ENCODE measurements at places on chromosomes 7 and 10. TPM values are rescaled to one million over a fixed set of nuclear protein-coding genes. Genes with fewer than 3 reads are reported as not detected.

DNA sequence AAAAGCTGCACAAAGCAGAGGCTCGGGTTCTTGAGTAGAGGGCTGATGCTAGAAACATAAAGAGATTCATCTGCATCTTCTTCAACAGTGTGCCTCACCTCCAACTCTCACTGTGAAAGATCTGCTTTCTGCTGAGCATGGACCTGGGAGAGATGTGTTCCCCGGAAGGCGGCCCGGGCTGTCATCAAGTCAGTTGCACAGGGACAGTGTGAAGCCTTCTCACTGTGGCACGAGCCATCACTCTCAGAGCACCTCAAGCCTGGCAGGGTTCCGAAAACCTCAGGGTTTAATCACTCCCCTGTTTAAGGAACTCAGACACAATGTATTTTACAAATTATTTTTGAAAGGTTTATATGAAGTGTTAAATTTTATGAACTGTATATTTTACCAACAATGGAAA lies 98.7 kb downstream of the RBM20 start:
- no peak for DNase-seq

DNA sequence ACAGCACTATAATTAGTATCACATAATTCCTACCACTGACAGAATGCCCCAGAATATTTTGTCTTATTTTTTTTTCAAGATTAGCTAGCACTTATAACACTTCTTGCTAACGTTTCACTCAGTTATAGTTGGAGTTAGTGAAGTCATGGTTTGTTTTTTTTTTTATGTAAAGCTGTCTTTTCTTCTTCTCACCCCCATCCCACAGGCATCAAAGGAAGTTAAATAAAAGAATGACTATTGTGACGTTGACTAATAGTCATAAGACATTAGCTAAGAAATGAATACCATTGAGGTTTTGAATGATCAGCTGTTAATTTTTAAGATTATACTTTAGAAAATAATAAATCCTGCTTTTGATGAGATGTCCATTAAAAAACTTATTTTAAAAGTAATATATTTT lies 498.3 kb downstream of the GFRA1 start:
- DNase-seq, result no peak

FAM13C gene
- total RNA-seq, result 8.7 TPM

PRR15 gene
- 7.2 TPM for total RNA-seq
